ENCODE measurements at places on chromosomes 7 and 10.

GRCh38 chr10:50607356-50607925, 16.3 kb downstream of the SGMS1 start:
- no peak for DNase-seq

GRCh38 chr10:35211390-35211789, 84.7 kb downstream of the CREM start:
- no peak for DNase-seq

DNA sequence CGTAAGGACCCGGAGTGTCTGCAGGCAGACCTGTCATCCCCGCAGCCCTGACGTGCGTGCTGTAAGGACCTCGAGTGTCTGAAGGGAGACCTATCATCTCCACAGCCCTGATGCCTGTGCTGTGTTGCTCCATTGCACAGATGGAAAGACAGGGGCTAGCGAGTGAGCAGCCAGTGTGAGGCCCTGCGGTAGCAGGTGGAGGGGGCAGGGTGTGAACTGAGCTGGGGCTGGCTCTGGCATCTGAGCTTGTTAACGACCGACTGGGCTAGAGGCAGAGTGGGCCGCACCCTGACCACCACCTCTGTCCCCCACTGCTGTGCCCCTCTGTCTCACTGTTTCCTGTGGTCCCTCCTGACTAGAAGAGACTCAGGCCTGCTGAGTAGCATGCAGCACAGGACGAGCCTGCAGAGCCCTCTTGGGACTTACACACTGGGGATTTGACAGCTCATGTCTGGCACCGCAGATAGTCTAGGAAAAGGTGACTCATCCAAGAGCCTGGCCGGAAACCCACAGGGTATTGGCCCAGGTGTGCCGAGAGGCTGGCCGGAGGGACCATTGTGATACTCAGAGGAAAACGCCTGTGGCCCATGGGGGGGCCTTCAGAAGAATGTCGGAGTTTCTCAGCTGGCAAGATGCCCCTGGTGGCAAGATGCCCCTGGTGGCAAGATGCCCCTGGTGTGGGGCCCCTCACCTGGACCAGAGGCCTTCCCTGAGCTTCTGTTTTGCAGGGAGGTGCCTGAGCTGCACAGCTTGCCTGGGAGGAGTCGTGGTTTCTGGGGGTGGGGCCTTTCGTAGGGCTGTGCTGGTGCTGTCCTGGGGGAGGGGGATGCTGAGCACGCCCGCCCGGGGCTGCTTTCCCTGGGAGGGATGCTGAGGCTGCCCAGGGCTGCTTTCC, 34.3 kb downstream of the INPP5A start:
- peak; percentile 47 for DNase-seq

DNA sequence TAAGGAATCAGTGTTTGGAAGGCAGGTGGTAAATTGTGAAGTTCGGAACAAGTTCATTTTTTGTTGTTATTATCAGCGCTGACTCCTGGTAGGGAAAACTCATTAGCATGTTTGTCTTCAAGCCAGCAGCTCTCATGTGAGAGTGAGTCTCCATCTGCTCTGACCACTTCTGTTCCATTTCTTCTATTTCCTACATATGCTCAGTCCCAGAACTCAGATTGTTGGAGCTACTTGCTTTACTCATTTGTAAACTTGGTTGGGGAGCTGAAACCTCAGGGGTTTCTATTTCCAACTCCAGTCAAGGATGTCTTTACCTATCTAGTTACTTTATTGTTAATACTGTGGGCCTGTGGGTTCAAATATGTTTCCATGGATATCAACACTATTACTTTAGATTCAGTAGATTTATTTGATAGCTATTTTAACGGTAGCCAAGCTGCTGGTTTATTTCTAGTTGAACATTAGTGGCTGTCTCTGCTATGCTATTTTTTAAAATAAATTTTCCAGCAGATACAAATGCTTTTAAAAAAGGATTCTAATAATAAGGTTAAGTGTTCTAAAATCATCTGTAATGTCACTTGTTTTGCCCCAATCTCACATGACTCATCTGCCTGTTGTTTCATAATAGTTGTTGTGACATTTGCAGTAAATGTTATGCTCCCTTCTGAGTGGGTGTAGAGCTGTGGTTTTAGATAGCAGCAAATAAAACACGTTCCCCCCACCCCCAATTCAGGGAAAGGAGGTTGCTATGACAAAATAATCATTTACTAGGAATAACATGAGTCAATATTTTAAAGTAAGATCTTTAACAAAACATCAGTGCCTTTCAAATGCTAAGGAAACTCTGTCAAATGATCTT, 143.3 kb downstream of the HDAC9 start:
- DNase-seq, result no peak

DNA sequence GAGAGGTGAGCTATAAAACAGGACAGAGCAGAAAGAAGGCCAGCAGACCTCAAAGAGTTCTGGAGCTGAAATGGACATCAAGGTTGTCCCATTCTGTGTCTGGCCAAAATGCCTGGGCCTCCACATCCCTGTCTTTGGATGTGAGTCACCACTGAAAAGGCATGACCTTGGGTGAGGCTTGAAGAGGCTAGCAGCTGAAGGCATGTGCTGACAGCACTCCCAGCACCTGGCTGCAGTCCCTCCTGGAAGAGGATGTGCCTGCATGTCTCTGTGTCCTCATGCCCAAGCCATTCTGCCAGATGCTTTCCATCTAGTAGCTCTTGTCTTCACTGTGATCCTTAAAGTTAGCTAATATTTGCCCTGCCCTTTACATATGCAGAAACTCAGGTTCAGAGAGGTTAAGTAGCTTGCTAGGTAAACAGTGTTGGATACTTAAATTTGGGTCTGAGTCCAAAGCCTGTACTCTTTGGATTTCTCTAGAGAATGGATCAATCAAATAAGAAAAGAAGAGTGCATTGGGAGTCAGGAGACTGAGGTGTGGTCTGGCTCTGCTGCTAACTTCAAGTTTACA, 35.8 kb downstream of the HECW1 start:
- no peak for DNase-seq

DNA sequence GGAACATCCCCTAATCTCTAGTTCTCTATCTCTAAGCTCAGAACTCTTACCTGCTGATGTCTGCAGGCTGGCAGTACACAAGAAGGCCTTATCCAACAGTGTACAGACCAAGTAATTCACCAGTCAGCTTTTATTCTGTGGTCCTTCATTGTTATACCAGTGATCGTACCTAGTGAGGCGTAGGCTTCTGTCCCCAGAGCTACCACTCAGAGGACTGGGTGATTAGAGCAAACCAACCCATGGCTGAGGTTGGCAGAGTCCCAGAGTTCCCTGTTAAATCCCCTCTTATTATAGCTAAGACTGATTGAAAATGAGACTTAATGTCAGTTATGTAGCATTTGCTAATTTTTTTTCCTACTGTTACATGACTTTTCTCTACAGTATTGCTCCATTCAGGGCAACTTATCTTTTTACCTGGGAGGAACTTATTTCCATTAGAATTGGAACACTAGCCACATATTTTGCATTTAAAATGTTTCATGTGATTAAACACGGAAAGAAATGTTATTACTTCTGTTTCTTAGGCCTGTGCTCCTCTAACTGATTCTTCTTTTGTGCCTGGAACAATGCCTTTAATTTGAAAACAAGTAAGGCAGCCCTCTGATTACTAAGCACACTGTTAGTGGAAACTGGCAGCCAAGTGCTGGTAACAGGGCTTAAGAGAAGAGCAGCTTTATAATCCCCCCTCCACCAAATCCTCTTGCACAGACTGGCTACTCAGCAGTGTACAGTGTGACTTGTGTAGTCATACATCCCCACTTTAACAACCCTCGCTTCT, 127.2 kb downstream of the LRRC4 start:
- DNase-seq, result no peak

- no peak for DNase-seq
Observed at GRCh38 chr7:54550471-54550870, 8.3 kb downstream of the VSTM2A start.

- no peak for DNase-seq
Observed at GRCh38 chr7:64655811-64656210, 10.1 kb upstream of the ZNF107 start.

- DNase-seq, result no peak
Observed at GRCh38 chr10:111246814-111247452, 170.1 kb downstream of the ADRA2A start.

- no peak for DNase-seq
Observed at GRCh38 chr7:91717681-91718470, 162.6 kb downstream of the MTERF1 start.

- DNase-seq, result no peak
Observed at GRCh38 chr10:102876747-102877153, 7.5 kb downstream of the AS3MT start.

DNA sequence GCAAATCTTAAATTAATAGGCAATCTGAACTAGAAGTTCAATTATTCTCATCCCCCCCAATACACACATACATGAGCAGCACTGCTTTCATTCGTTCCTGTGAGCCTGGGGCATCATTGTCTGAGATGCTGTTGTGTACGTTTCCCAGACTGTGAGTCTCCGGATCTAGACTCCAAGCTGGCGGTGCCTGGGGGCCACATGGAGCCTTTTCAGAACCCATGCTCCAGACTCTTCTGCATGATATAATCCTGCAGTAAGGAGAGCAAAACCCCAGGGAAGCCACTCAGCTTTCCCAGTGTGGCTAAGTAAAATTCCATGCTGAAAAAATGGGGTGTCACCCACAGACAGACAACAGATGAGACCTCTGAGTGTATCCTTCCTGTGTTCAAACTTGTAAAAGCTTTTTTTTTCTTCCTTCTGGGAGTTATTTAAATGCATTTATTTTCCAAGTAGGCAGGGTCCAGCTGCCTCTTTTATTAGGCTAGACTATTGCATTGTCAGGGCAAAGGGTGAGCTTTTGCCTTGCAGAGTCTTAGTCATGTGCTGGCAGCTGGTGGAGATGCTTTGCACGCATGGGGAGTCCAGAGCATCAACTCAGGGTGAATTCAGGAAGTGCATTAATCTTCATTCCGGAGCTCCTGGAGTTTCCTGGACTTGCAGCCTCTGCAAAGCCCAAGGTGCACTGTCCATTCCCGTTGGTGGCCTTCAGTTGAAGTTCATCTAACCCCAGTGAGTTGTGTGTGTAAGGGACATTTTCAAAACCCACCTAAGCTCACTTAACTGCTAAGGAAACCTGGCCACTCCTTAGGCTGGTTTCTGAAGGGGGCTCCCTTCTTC, 185.7 kb upstream of the ADO start:
- no peak for DNase-seq

- no peak for DNase-seq
Observed at GRCh38 chr10:114751856-114752255, 69.7 kb upstream of the FHIP2A start.

DNA sequence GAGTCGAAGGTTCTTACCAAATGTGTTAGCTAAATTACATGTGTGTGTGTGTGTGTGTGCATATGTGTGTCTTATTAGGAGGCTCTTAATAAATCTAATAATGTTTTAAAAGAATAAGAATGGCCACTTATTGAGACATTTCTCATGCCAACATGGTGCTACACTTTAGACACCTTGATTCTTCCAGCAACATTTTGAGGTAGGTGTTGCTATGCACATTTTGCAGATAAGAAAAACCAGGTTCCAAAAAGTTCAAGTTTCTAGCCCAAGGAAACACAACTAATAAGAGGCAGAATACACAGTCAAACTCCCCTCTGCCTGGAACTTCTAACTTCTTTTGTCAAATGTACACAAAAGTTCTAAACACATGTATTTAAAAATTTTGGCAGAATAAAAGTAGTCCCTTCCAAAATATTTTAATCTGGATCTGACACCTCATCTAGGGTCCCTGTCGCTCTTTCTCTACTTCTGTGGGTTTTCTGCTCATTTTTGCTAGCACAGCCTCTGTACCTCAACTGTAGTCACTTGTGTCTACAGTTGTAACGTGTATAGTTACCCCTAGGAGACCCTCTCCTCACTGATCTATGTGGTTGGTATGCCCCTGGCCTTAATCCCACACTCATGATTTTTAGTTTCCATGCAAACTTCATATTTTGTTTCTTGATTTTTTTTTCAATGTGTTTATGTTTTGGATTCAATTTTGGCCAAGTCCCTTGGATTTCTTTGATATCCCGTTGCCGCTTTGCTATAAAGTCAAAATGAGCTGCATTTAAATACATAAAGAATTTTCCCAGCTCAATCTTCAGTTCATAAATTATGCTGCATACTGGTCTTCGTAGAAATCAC, 4.3 kb downstream of the ANKRD1 start:
- no peak for DNase-seq

DNA sequence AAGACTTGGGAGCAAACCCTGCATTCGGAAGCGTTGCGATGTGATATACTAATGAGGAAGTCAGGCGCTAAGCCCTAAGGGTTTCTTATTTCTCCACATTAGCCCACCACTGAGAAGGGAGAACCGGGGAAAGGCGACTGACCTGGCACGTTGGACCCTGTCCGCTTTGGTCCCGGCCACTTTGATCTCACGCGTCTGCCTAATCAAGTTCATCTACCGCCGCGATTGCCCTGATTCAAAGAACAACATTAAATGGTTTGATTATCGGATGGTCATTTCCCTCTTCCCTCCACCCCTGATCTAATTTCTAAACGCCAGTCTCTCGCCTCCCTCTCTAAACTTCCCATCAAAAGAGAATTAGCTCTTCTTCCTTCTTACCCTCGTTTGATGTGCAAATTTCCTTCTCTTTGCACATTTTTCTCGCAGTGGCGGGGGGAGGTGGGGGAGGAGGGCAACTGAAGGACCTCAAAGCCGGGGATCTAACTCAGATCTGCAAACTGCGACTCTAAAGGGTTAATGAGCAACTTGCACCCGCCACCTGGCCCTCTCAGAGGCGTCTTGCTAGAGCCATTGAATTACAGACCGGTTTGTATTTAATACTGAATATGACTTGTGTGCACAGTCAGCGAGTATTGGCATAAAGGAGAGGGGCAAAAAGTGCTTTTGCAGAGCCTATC, 687 bp upstream of the DKK1 start:
- DNase-seq, result no peak

DNA sequence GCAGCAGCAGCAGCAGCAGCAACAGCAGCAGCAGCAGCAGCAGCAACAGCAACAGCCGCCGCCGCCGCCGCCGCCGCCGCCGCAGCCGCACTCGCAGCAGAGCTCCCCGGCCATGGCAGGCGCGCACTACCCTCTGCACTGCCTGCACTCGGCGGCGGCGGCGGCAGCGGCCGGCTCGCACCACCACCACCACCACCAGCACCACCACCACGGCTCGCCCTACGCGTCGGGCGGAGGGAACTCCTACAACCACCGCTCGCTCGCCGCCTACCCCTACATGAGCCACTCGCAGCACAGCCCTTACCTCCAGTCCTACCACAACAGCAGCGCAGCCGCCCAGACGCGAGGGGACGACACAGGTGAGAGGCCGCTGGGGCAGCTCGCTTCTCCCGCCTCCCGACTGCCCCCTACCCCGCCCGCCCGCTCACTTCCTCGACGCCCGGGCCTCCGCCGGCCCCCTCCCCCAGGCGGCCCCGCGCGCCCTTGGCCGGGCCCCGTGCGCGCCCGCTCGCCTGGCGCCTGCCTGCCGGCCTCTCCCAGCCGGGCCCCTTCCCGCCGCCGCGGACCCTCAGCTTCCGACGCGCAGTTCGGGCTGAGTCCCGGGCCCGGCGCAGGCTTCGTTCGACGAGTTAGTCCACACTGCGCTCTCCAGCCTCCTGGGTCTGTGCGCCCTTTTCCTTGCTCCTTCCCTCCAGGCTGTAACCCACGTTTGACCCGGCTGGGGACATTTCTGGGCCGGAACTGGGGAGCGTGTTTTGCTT, 882 bp downstream of the DLX6 start:
- DNase-seq, result no peak

DNA sequence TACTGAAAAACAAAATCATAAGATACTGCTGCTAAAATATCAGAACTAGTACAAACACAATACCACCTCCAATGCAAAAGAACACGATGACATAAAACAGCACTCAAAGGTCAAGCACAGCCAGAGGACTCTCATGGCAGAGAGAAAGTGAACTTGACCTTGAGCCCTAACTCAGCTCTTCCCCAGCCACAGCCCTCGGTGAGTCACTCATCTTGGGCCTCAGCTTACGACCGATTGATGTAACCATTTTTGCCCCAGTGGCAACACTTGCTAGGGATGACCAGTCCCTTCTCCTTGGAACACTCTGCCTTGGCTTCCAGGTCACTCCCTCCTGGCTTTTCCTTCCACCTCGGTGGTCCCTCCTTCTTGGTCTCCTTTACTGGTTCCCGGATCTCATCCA, 77.8 kb downstream of the JAZF1 start:
- no peak for DNase-seq

Measured in activated CD4-positive, alpha-beta T cell treated with anti-CD3 and anti-CD28 coated beads for 24 hours (primary cell).